ENCODE measurements at places on chromosomes 12 and 14.

GRCh38 chr12:131038961-131039950 lies 85.5 kb downstream of the ADGRD1 start:
- no peak for ATAC-seq

DNA sequence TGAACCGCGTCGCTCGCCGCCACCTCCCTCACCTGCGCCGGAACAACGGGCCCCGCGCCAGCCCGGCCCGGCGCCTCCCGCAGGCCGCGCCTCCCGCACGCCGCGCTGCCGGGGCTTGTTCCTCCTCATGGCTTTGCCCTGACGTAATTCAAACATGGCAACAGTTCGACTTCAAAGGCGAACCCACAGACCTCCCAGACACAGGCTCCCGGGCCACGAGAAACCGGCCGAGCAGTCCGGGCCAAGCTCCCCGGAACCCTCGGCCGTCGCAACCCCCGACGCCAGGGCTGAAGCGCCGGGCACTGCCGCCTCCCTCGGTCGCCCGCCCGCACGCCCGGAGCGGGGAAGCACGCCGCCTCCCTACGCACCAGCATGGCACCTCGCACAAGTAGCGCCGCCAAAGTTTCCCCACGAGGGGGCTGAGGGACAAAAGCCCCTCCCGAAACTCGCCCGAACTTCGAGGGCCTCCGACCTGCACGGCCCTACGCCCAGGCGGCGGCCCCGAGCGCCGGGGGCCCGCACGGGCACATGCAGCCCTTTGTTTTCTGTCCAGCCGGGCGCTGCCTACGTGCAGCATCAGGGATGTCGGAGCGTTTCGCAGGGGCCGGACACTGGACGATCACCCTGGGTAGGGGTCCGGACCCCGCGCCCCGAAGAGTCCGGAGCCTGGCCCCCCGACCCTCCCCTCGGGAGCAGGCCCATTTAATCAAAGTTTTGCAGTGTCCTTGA lies 1.7 kb downstream of the SINHCAF start:
- ATAC-seq: peak; percentile 76

DNA sequence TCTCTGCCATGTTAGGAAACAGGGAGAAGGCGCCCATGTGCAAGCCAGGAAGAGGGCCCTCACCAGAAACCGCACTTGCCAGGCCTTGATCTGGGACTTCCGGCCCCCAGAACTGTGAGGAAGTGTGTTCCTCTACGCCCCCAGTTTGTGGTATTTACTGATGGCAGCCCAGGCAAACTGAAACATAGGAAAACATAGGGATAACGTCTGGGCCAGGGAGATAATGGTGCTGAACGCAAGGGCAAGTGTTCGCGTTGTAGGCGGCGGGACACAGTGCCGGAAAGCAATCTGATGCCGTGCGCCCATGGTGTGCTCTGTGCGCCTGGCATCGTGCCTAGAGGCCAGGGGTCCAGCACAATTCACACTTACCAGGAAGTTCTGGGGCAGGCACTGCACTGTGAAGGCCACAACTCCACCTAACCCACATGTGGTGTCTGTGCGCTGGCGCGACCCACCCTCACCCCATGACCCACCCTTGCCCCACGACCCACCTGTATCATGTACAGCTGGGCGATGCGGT lies 53.6 kb downstream of the ARL6IP4 start:
- no peak for ATAC-seq

GRCh38 chr14:34733245-34733644 lies 18.9 kb upstream of the CFL2 start:
- ATAC-seq: no peak

GRCh38 chr12:1398673-1399072 lies 195.7 kb downstream of the FBXL14 start:
- ATAC-seq: no peak

- ATAC-seq: no peak
Observed at GRCh38 chr12:60752589-60752988, 1156.8 kb downstream of the SLC16A7 start.

DNA sequence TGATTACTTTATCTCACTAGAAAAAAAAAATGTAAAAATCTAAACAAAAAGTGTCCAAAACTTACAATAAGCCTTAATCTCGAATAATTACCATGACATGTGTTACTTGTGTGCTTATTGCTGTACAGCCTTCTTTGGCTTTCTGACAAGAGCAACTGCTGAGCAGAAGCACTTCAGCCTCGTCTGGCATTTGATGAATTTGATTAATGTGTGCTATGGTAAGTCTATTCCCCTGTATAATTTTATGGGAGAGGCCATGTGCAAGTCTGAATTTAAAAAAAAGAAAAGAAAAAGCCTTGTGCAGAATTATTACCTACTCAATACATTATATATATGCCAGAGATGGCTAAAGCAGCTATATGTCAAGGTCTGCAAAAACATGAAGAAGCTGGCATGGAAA lies 113.9 kb downstream of the AEBP2 start:
- no peak for ATAC-seq

GRCh38 chr12:96487634-96488033 lies 1.7 kb upstream of the CFAP54 start:
- ATAC-seq: no peak

DNA sequence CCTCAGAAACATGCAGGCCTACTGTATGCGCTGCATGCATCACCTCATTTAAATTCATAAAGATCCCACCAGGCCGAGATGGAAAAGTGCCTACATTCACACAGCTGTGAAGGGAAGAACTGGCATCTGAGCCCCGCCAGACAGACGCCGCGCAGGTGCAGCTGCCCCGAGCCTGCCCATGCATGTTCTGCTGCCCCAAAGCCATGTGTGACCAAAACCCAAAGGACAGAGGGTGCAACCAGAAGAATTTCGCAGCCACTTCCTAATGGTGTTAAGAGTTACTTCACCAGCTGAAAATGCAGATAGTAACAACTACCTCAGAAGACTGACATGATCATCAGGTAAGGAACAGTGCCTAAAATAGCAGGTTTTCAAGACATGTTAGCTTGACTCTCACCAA lies 13.5 kb upstream of the KRT8 start:
- ATAC-seq: peak; percentile 36

Data from esophagus mucosa (tissue), 1 donor.